ENCODE measurements at places on chromosomes 1 and 21.
A peak's percentile ranks its signal among the peaks of the same experiment; 100 is the strongest.

DNA sequence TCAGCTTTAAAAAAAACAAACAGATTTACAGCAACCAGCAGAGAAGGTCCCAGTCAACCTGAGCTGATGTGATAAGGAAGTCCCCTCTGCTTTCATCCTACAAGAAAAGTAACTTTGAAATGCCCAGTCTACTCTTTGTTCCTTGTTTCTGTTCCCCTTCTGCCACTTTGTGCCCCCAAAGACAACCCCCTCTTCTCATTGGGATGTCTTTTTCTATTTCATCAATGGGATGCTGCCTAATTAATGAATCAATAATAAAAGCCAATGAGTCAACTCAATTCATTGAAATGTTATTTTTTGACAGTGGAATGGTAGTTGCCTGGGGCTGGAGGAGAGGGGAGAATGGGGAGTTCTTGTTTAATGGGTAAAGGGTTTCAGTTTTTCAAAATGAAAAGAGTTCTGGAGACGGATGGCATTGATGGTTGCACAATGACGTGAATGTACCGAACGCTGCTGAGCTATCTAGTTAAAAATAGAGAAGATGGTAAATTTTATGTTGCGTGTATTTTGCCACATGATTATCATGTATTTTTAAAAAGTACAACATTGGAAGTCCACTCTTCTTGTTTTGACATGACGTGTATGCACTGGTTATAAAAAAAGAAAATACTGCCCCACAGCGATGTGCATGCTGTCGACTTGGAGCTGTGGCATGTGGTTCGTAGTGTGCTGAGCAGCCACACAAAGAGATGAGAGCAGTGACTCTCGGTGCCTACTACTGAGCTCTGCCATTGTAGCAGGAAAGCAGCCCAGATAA lies 22.4 kb upstream of the PADI2 start:
- DNase-seq, result peak; percentile 79

DNA sequence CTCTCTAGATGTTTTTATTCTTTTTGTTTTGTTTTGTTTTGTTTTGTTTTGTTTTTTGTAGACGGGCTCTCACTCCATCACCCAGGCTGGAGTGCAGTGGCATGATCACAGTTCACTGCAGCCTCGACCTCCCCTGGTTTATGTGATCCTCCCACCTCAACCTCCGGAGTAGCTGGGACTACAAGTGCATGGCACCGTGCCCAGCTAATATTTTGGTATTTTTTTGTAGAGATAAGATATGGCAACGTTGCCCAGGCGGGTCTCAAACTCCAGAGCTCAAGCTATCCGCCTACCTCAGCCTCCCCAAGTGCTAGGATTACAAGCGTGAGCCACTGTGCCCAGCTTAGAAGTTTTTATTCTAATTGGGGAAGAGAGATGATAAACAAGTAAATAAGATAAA lies 13.3 kb upstream of the TP53BP2 start:
- DNase-seq, result no peak

- DNase-seq, result no peak
These were observed 5.5 kb upstream of the ELOVL1 start for GRCh38 chr1:43373066-43373940.

DNA sequence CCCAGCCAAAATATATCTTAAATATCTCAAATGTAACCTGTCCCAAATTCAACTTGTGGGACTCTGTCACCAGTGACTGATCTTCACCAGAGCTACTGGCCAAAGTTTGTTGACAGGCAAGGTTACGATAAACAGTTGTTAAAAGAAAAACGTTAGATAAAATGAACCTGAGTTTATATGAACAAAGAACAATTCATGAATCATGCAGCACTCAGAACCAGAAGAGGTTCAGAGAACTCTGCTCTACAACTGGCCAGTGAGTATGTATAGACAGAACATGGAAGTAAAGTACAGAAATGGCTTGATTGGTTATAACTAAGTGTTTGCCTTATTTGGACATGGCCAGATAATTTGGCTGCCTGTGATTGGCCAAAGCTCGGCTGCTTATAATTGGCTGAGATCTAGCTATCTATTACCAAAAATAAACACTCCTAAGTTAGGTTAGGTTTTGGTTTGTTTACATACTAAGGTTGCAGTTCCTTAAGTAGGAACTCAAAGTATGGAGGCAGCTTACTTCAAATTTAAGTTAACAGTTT lies 25.5 kb downstream of the BTBD8 start:
- no peak for DNase-seq
